ENCODE measurements at places on chromosomes 11 and 22.

DNA sequence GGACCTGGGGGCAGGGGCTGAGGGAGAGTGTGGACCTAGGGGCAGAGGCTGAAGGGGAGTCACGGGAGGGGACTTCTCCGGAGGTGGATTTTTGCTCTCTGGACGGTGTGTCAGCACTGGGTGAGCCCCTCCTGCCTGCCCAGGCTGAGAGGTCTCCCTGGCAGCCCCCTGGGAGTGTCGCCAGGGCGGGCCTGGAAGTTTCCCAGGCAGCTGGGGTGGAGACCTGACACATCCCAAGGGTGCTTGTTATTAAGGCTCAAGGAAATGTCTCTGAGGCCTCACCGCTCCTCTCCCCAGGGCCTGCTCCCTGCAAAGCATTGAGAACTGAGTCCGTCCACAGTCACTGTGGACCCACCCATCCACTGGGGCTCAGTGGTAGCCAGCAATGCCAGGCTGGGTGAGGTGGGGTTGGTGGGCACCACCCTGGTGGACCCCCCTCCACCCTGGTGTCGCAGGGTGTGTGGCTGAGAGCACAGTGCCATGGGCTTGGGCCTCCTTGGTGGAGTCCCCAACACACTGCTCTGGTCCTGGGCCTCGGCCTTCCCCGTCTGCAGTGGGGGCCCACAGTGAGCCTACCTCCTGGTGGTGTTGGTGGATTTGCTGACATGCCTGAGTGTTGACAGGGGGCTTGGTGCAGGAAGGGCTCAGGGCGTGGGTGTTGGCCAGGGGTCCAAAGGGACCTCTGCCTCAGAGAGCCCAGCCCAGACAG, 2.5 kb downstream of the CD81 start:
- no peak for DNase-seq

DNA sequence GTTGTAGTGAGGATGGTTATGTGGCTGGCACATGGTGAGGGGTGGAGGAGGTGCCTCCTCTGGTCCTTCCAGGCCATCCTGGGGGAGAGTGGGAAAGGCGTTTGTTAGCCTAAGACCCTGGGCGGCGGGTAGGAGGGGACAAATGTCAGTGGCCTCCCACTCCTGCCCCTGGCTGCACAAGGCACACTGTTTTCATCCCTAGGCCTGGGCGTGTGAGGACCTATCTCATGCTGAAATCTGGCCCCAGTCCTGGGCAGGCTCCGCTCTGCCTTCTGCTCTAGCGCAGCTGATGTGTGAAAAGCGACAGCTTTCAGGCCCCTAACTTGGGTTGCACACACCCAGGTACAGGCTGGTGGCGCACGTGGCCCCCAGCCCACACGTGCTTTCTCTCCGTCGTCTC, 32.1 kb downstream of the DAGLA start:
- no peak for DNase-seq

GRCh38 chr11:61730240-61730994, 22.0 kb upstream of the MYRF start:
- no peak for DNase-seq

- no peak for DNase-seq
These were observed 4.4 kb downstream of the SLC2A11 start for GRCh38 chr22:23862103-23862502.

GRCh38 chr22:33625959-33626358, 294.3 kb downstream of the LARGE1 start:
- no peak for DNase-seq

DNA sequence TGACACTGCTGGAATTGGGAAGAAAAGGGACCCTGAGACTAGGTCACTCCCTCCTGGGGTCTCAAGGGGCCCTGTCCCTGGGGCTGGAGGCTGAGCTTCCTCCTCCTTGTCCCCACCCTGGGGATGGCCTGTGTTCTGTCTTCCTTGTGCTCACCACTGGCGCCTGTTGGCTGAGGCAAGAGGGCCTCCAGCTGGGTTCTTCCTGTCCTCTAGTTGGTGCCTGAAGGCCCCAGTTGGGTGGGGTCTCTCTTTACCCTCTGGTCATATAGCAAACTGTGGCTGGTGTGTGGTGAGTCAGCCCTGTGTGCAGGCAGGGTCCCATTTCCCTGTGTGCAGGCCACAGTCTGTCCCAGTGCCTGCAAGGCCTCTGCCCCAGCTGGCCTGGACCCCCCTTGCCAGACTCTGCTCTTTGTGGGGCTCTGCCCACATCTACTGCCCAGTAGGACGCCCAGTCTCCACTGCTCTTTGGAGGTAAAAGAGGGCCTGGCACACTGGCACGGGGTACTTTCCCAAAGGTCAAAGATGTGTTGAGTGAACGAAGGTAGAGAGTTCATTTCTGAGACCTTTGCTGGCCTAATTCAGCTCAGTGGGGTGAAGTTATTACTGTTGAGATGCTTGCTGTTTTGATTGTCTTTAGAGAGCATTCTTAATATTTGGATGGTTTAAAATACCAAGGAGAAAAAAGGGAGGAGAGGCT, 55.1 kb upstream of the CLDN5 start:
- no peak for DNase-seq

- DNase-seq: no peak
These were observed 199.7 kb downstream of the FAT3 start for GRCh38 chr11:92424281-92424680.

GRCh38 chr11:1531449-1532013, 40.5 kb downstream of the DUSP8 start:
- DNase-seq: no peak

GRCh38 chr22:41367039-41367679, 14.6 kb upstream of the TEF start:
- no peak for DNase-seq

- no peak for DNase-seq
These were observed 99.6 kb downstream of the PGR start for GRCh38 chr11:101030015-101030414.

- no peak for DNase-seq
These were observed 28.5 kb upstream of the SMIM38 start for GRCh38 chr11:69127081-69127850.

DNA sequence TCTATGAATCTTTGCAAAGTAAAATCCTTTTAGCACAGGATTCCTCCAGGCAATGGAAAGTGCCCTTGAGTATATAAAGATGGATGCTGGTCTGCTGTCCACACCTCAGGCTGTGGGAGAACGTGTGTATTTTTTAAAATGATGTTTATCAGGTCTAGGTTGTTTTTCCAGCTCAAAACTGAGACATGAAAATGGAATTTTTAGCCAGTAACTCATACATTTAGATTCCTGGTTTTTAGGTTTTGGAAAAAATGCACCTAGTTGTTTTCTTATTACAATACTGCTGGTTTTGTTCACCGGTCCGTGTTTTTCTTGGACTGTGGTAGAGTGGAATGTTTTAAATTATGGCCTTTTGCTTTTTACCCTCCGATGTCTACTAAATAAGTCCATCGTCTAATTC, 554.7 kb downstream of the SOX6 start:
- no peak for DNase-seq

DNA sequence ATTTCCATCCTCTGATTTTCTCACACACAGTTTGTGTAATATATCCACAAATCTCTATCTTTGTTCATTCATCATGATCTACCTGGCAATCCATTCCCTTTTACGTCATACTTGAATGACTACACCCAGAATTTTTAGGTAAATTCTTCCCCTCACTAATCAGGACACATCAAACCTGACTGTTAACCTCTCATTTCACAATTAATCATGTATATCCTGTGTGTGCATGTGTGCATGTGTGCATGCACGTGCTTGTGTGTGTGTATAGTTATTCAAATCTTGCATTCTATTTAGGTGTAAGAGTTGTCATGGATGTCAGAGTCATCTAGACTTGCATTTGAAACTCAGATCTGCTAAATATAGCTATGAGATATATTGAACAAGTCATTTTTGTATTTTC, 130.4 kb downstream of the KIF18A start:
- DNase-seq: no peak

GRCh38 chr22:26339755-26340154, 89.3 kb upstream of the ASPHD2 start:
- no peak for DNase-seq

- DNase-seq: no peak
These were observed 93.5 kb downstream of the MYEOV start for GRCh38 chr11:69387409-69387885.

- no peak for DNase-seq
These were observed 26.5 kb upstream of the KCNJ11 start for GRCh38 chr11:17414992-17415391.

- DNase-seq: no peak
These were observed 86.5 kb downstream of the PDE2A start for GRCh38 chr11:72587696-72588095.

GRCh38 chr11:116710762-116711161, 62.0 kb downstream of the BUD13 start:
- DNase-seq: no peak

DNA sequence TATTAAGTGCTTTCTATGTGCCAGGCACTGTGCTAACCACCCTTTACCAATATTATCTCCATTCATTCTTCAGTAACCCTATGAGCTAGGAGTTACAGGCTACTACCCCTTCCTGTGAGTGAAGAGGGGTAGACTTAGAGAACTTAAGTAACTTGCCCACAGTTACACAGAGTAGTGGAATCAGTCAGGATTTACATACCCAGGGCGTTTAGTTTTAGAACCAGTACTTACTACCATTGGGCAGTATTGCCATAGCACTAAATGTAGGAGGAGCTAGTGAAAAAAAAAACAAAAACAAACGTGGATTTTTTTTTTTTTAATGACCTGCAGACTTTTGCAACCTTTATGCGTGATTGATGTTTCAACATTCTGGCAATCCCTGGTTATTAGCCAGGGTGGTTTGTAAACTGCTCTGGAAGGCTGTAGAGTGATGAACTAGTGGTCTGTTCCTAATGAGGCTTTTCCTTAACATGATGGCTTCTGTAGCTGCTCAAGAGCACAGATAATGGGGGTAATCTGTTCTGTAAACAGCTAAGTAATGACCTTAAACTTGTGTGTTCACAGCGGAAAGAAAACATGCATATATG, 11.4 kb downstream of the TBCEL start:
- no peak for DNase-seq

GRCh38 chr11:64164392-64165312, 1.3 kb downstream of the MACROD1 start:
- DNase-seq: no peak

DNA sequence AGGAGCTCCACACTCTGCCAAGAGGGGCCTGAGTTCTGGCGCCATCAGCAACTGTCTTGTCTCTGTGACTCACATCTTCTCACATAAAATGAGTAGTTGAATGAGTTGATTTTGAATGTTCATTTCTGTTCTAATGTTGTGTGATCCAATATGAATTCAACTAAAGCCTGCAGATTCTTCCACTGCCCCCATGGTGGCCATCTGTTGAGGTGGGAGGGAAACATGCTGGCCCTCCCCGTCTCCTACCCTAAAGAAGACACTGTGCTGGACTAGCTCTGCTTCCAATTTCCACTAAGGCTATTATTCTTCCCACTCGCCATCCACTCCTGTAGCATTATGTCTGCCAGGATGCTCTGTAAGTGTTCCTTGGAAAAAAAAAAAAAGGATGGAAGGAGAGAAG, 555.6 kb upstream of the LARGE1 start:
- DNase-seq: no peak

GRCh38 chr11:130397780-130398179, 30.6 kb downstream of the ADAMTS8 start:
- DNase-seq: no peak

- no peak for DNase-seq
These were observed 71.2 kb upstream of the CDON start for GRCh38 chr11:126133901-126134300.

DNA sequence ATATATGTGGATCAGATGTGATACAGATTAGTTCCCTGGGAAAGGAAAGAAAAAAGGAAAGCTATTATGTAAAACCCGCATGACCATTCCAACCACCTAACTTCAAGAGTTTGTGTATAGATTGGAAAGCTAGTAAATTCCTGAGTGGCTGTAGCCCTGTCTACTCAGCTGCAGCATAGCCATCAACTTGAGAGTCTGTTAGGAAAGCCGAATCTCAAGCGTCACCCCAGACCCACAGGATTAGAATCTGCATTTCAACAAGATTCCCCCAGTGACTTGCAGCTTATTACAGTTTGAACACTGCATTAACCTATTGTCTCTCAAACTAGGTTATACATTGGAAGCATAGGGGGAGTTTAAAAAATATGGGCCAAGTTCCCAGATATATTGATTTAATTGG, 921.7 kb downstream of the LRRC4C start:
- no peak for DNase-seq

GRCh38 chr11:128689591-128689947, 4.3 kb upstream of the FLI1 start:
- no peak for DNase-seq

DNA sequence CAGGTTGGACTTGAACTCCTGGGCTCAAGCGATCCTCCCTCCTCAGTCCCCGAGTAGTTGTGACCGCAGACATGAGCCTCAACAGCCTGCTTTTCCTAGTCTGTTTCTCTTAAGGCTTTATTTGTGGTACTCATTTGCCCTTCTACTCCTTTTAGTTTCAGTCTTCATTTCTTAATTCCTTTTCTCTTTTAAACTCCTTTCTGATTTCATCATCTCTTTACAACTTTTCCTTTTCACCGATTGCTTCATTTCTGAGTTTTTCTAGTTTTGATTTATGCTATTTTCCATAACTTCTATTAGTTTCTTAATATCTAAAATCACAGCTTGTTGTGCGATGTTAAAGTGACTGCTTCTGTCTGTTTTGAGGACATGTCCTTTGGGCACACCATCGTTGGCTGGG, 17.3 kb upstream of the MRGPRF start:
- no peak for DNase-seq
